Stimulated activated naive CD8-positive, alpha-beta T cell treated with anti-CD3 and anti-CD28 coated beads, Interleukin-15, amount 100 ng/mL, for 72 hours (primary cell): ENCODE measurements at places on chromosomes 7 and 10.
A peak's percentile ranks its signal among the peaks of the same experiment; 100 is the strongest.

DNA sequence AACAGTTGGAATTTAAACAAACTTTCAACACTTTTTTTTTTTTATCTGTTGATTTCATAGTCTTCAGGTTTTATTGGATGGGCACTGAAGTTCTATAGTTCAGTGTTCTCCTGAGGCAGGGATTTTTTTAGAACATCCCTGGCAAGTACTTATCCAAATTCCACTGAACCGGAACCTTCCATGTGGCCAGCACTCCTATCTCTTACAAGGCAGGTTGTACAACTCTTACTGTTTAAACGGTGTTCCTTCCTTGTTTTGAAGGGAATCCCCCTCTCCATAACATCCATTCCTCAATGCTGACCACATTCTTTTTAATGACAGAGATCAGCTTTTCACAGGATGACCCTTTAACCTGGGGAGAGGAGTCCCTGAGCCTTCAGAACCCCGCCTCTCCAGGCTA, 238.9 kb upstream of the CTBP2 start:
- no peak for DNase-seq

GRCh38 chr7:75739796-75740672, 1.3 kb upstream of the HIP1 start:
- no peak for DNase-seq

DNA sequence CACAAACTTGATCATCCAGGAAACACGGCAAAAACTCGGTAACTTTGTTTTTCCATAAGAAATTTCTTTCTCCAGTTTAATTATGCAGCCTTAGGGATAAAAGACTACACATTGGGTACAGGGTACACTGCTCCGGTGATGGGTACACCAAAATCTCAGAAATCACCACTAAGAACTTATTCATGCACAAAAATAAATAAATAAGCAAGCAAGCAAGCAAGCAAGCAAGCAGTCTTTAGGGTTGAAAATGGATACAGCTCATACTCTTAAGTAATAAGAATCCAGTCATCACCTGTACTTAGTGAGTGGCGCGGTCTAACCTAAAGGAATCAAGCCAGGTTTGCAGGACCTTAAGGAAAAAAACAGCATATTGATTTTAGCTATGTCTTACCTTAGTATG, 30.0 kb downstream of the MCM10 start:
- DNase-seq: no peak

GRCh38 chr10:91247360-91248111, 27.1 kb downstream of the PCGF5 start:
- no peak for DNase-seq

GRCh38 chr10:86836044-86836443, 79.6 kb downstream of the BMPR1A start:
- DNase-seq: no peak

- DNase-seq: no peak
These were observed 169.6 kb upstream of the PTN start for GRCh38 chr7:137513091-137513490.

- no peak for DNase-seq
These were observed 37.8 kb downstream of the DPCD start for GRCh38 chr10:101625821-101626412.

DNA sequence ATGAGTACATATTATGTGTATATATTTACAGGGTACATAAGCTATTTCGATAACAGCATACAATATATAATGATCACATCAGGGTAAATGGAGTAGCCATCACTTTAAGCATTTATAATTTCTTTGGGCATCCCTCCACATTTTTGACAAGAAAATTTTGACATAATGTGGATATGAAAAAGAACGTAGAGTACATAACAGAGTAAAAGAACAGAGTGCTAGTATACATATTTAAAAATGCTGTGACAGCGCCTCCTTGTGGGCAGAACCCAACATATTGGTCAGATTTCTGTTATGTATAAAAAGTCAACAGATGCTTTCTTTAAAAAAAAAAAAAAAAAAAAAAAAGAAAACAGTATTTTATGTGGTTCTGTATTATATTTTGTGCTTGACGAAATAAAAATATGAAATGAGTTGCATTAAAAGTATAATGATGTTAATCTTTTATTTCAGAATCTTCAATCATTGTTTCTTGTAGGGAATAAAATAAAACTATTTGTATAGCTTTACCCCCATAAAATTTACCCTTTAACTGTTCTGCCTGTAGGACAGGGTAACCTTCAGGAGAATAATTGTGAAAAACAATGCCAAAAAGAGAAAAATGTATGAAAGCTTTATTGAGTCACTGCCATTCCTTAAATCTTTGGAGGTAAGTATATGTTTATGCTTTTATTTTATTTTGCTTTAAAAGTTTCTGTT, 18.3 kb upstream of the HBP1 start:
- DNase-seq: peak; percentile 60

DNA sequence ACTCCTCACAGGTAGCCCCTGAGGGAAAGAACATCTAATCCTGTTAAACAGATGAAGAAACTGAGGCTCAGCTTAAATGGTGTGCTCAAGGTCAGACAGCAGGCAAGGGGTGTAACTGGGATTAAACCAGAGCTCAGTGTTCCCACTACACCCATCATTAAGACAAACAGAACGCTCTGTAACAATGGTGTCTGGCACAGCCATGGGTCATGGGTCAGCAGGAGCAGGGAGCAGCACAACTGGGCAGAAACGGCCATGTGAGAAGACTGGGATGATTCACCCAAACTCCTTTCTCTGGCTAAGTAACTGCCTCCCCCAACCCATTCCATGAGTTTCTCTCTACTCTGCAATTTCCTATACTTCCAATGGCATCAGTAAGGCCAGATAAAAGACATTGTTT, 85.5 kb upstream of the PDE1C start:
- no peak for DNase-seq

- no peak for DNase-seq
These were observed 21.1 kb upstream of the SH2D4B start for GRCh38 chr10:80516506-80517075.

DNA sequence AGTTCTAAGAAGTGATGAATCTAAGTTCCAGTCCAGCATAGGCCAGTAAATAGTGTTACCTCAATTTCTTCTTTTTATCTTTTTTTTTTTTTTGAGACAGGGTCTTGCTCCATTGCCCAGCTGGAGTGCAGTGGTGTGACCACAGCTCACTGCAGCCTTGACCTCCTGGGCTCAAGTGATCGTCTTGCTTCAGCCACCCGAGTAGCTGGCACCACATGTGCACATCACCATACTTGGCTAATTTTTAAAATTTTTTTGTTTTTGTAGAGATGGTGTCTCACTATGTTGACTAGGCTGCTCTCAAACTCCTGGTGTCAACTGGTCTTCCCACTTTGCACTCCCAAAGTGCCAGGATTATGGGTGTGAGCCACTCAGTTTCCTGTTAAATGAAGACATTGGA, 126.6 kb upstream of the LYZL2 start:
- no peak for DNase-seq

DNA sequence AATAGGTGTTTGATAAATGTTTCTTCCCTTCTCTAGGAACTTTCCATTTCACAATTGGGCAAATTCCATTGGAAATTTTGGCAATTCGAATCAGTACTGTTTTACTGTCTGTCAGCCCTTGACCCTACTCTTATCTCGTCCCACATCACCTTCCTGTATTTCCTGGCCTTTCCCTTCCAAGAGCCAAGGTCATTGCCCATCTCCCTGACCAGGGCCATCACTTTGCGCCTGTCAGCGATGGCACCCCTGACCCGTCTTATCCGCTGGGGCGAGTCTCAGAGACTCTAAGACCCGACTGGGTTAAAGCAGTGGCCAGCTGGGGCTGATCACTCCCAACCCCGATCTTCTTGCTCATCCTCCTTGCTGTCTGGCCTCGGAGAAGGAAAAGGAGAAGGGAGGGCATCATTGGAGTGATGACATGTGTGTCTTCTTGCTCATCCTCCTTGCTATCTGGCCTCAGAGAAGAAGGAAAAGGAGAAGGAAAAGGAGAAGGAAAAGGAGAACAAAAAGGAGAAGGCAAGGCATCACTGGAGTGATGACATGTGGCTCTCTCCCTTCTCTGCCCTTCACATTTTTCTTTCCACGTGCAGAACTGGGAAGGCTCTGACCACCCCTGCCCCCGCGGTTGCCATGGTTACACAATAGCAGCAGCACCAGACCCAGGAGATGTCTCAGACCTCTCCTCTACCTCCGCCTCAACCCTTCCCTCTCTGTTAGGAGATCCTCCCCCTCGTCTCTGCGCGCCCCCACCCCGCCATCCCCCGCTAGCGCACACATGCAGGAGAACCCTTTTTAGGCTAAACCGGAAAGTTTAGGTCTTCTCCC, 2.0 kb downstream of the SEMA3D start:
- DNase-seq: no peak
